CD8-positive, alpha-beta T cell (primary cell): ENCODE measurements at places on chromosomes 6 and 20. TPM values are rescaled to one million over a fixed set of nuclear protein-coding genes. Genes with fewer than 3 reads are reported as not detected.

- DNase-seq, result no peak
Measured at GRCh38 chr6:20800229-20800628, 266.0 kb downstream of the CDKAL1 start.

GRCh38 chr6:6505111-6505510 lies 83.4 kb upstream of the LY86 start:
- DNase-seq, result no peak

DNA sequence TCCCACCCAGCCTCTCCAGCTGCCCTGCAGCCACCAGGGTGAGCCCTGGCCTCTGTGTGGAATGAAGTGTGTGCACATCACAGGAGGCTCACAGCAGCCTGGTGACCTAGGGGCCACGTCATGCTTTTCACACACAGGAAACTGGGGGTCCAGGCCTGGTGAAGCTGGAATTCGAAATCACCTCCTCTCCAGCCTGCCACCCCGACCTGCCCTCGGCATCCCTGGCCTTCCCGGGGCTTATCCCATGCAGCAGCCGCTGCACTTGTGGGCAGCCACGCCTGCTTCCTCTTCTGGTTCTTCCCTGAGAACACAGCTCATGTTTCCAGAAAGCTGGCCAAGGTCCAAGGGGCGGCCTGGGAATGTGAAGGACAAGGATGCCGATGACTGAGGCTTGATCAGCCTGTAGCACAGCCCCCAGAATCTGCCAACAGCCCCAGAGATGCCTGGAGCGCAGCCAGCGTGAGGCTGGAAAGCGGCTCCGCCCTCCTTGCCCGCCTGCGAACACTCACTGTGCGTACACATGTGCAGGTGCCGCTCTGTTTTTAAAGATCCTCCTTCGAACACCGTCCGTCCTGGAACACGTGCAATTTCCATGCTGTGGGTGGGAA lies 4.2 kb upstream of the NTSR1 start:
- no peak for DNase-seq

DNA sequence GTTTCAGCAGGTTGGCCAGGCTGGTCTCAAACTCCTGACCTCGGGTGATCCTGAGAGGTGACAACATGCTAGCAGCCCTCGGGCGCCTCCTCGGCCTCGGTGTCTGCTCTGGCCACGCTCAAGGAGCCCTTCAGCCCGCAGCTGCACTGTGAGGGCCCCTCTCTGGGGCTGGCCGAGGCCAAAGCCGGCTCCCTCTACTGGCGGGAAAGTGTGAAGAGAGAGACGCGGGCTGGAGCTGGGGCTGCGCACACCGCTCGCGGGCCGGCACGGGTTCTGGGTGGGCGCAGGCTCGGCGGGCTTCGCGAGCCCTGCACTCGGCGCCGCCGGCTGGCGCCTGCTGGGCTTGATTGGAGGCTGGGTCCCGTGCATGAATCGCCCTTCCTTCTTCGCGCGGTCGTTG lies 80.8 kb upstream of the RBM24 start:
- no peak for DNase-seq

DNA sequence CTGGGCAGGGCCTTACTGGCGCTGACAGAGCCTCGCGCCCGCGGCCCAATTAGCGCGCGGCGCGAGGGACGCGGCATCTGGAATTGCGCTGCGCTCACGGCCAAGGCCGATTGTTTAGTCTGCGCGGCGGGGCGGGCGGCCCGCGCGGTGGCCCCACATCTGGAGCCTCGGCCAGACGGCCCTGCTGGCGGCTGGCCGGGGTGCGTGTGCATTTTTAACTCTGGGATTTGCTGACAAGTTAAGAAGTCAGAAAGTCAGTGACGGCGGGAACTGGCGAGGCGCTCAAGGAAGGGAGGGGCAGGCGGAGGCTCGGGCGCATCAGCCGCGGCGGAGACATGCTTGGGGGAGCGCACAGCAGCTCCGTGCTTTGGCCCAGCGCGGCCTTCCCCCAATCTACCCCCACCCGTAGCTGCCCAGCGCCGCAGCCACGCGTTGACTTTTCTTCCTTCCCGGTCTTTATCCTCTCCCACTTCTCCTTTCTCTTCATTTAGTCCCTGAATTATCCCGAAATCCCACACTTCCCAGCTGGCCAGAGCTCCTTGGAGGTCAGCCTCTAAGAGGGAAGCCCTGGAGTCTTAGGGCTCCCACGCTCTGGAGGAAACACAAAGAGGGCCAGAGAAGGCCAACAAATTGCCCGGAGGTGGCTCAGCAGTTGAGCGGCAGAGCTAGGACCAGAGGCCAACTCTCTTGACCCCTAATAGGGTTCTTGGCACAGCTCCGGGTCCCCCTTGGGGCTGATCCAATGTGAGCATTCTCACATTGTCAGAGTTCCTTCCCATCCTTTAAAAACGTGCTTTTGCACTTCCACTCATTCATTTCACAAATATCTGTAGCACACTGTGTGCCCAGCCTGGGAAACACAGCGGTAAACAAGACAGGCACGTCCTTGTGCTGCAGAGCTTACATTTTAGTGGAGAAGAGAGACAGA lies 40.8 kb upstream of the FOXP4 start:
- no peak for DNase-seq

DNA sequence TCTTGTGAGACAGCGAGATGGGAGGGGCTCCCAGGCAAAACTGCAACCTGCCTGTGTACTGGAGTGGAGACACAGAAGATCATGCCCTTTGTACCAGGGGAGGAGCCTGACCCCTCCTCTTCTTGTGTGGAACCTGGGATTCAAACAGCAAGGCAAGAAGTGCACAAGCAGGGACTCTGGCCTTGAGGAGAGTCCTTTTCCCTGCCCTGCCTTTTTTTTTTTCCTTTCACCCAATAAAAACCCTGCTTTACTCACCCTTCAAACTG lies 251.8 kb upstream of the OPRM1 start:
- no peak for DNase-seq

DNA sequence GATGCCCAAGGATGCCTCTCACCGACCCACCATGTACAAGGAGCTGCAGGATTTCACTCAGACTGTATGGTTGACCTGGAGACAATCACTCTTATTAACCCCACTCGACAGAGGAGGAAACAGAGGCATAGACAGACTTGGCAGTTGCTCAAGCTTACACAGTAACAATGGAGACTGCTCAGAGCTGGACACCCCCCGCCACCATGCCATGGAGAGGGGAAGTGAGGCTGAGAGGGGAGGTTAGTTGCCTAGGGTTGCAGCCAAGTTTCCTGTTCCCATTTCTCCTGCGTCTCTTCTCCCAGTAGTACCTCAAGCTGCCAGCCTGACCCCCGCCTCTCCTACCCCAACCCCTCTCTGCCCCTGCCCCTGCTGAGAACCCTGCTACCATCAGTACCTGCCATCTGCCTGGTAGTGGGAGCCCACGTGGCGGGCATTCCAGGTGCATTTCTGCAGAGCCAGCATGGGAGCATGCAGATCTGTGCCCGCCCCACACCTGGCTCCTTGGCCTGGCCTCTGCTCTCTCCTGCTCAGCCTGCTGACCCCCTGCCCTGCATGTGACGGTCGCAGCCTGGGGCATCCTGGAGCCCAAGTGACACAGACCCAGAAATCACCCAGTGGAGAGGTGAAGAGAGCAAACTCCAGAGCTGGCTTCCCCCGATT lies 157.7 kb downstream of the PREX1 start:
- no peak for DNase-seq

GRCh38 chr6:169990095-169991030 lies 238.9 kb downstream of the ERMARD start:
- peak; percentile 33 for DNase-seq

GRCh38 chr6:127446356-127446755 lies 12.8 kb downstream of the KIAA0408 start:
- DNase-seq, result no peak

The SOX18 gene
- not detected for total RNA-seq

DNA sequence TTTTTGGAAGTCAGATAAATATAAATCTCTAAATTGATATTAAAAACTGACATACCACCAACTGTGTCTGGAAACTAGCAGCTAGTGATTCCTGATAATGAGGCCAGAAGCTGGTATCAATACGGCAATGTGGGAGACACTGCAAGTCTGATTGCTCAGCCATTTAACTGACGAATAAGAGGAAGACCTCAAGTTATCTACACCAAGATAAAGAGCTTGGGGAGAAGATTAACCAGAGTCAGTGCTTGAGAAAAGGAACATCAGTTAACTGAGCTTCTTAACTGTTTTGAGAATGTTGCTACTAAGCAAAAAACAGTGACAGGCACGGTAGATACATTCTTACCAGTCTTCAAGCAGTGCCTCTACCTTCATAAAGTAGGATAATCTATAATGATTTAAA lies 140.4 kb upstream of the TENT5A start:
- no peak for DNase-seq
